ENCODE measurements at places on chromosomes 1 and 21.

DNA sequence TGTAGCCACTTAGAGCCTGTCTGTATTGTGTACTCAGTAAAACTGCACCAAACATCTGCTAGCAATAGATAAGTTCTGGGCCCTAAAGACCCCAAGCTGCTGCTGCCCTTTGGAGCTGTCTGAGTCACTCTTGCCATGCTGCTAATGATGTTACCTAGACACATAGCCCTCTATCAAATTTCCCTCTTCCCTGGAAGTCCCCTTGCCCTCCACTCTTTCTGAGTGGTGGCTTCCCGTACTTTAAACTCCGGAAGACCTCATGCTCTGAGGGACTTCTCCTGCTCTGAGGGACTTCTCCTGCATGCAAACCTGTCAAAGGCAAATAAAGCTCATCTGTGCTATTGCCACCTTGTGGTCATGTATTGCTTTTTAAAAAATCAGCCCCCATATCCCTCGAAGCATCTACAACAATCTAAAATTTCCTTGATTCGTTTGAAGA, 34.0 kb downstream of the FH start:
- no peak for DNase-seq

DNA sequence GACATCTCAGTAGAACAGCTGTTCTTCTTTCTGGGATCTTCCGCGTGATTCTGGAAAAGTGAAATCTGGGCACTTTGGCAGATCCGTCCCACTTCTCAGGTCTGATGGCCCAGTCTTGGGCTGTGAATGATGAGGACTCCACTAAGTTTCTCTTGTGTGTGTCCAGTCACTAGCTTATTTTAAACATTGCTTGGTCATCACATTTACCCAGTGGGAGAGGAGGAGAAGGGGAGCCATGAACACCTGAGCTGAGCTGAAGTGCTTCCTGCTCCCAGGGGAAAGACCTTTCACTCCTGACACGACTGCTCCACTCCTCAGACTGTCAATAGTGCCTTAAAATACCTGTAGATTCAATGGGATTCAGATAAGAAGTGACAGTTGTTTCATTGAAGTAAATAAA, 101.9 kb upstream of the SLC35F3 start:
- DNase-seq: no peak

- no peak for DNase-seq
Observed at GRCh38 chr21:20311234-20311787, 686.9 kb upstream of the NCAM2 start.

DNA sequence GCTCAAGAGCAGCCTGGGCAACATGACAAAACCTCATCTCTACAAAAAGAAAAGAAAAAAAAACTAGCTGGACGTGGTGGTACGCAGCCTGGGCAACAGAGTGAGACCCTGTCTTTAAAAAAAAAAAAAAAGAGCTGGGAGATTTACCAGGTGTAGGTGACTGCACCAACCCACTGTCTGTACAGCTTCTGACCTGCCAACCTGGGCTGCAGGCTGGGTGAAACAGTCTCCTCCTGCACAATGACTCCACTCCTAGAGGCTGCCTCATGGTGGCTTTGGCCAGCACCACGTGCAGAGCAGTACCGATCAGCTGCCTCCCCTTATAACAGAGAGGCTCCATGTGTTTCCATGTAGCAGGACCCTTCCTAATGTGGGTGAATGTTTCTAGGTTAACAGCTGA, 3.7 kb downstream of the MRTO4 start:
- no peak for DNase-seq

DNA sequence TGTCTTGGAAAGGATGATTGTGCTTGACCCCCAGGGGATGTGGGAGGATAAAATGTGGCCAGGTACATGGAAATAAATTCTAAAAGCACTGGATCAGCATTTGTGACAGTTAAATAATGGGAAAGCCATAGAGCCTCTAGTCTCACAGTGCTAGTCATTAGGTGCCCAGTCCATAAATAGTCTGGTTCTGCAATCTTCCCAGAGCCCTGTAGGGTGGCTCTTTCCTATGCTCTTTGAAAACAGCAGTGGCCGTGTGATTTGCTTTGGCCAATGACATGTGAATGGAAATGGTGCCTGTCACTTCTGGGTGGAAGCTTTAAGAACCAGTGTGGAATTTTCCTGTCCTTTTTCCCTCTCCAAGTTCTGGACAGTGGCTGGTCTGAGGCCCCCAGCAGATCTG, 113.2 kb downstream of the TRABD2B start:
- DNase-seq: no peak

DNA sequence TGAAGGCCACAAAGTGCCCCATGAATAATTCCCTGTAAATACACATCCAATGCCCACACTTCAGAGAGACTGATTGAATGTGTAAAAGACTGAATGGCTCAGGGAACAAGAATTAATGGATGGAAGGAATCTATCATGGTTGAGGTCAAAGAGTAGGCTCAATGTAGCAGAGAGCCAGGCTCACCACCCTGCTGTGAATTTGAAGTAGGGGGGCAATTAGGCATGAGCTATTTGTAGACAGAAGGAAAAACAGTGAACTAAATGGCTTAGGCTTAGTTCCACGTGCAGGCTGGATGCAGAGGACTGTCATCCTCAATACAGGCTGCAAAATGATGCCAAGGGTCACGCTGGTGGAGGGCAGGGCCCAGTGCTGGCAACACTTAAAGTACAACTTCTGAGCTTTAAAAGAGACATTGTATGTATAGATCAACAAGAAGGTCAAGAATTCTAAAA, 22.9 kb upstream of the IGSF3 start:
- DNase-seq: no peak

DNA sequence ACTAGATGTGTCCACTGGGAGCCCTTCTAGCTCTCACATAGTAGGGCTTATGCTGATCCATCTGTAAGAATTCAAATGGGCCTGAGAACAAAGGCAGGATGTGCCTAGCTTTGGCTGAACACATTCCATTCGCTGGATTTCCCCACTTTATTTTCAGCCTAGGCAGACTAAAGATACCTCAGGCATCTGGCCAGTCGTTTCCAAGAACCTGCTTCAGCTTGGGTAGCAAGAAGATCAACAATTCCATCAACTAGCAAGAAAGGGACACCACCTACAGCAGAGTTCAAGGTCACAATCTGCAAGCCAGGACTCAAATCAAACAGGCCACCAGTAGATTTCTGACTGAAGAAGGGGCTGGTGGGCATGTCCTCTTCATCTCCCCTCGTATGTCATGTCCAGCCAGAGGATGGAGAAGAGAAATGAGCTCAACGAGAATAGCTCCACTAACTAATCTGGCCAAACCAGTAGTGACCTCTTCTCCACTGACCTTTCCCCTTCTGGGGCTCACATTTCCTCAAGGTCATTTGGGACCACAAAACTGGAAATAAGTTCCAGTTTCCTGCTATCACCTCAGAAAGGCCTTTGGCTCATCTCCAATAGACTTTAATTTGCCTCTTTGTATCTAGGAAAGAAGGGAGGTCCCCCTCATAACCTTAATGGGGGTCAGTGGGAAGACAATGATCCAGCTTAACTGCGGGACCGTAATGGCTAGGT, 14.2 kb downstream of the TXNIP start:
- DNase-seq: no peak

DNA sequence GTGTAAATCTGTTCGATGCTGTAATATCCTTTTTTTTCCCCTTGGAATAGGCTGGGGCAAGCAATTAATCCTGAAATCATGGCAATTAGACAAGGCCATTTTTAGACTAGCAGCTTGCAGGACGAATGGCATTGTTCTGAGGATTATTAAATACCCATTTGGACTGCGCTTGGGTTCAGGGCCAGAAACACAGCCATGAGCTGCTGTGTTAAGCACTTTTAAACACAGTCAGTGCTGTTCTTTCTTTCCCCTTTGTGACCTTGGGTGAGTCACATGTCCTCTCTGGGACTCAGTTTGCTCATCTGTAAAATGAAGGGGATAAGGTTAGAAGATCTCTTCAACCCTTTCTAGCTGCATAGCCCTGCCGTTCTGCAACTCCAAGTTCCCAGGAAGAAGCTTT, 58.6 kb upstream of the C8B start:
- no peak for DNase-seq

- no peak for DNase-seq
Observed at GRCh38 chr21:14353726-14354125, 29.2 kb downstream of the HSPA13 start.

DNA sequence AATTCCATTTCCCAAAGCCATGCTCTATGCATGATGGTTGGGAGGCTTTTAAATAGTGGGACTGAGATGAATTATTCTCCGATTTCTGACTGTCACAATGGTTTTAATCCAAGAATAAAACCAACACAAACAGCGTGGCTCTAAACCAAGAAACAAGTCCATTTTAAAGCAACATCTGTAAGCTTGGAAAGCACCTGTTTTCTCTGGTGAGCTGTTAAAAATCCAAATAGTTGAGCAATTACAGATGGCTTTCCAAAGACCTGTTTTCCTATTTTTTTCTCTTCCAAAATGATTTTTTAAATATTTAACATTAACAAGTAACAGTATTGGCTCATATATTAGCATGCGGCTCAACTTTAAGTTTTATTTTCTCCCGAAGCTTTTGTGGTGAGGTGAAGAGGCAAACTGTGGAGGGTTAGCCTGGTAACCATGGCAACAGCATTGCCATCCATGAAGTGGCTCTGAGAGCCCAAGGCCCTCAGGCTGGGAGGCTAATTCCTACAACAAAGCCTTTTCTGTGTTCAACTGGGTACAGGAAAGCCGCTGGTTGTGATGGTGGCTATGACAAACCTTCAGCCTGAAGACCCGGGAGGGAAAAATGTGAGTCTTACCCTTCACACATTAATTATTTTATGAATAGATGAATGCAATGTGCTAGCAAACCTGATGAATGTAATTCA, 56.7 kb upstream of the B3GALT5 start:
- DNase-seq: no peak

DNA sequence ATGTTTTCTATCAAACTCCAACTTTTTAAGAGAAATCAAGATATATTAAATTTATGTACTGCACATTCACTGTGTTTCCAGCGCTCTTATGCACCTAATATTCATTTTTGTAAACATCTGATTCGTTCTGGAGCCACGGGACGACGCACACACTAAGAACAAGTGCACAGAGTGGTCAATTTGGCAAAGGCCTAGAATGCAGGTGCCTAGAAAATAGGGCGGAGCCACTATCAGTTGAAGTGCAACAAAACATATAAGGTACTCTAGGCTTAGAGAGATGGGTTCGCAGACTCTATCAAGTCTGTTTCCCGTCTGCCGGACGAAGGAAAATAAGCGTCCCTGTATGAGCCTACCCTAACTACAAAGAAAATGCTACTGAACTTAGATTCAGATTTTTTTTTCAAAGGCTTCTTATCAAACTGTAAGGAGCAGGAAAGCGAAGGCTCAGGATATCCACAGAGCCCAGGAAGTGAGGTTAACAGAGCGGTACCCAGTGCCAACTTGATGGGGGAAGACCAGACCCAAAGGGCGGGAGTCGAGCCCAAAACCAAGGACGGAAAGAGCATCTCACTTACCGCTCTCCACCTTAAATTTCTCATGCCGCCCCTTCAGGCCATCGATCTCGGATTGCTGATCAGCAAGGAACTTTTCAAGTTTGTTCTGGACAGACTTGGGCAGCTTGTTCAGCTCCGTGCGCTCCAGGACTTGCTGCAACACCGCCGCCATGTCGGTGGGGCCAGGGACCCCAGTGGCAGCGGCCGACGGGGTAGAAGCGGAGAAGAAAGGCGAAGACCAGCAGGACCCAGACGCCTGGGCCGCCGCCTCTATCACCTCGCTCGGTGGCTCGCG, 526 bp downstream of the TPR start:
- no peak for DNase-seq

GRCh38 chr21:44053567-44053966, 41.5 kb downstream of the TRAPPC10 start:
- DNase-seq: no peak

DNA sequence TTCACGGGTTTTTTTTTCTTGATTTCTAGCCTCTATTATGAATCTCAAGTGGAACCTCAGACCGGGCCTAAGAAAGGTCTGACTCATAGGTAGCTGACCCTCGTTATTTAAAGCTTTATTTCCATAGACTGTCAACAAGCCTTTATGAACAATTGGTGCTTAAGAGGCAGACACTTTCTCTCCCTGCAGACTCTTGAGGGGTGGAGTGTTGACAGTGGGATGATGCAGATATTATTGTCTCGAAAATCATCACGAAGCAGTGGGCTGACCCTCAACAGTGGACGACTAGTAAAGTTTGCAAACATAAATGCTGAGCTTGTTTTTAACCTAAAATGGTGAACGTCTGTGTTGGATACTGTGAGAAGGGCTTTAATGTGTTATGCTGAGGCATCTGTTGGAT, 1.8 kb downstream of the SFT2D2 start:
- no peak for DNase-seq

- no peak for DNase-seq
Observed at GRCh38 chr1:42639116-42639515, 19.1 kb upstream of the PPIH start.

GRCh38 chr1:153341431-153341934, 7.2 kb downstream of the PGLYRP4 start:
- DNase-seq: no peak

DNA sequence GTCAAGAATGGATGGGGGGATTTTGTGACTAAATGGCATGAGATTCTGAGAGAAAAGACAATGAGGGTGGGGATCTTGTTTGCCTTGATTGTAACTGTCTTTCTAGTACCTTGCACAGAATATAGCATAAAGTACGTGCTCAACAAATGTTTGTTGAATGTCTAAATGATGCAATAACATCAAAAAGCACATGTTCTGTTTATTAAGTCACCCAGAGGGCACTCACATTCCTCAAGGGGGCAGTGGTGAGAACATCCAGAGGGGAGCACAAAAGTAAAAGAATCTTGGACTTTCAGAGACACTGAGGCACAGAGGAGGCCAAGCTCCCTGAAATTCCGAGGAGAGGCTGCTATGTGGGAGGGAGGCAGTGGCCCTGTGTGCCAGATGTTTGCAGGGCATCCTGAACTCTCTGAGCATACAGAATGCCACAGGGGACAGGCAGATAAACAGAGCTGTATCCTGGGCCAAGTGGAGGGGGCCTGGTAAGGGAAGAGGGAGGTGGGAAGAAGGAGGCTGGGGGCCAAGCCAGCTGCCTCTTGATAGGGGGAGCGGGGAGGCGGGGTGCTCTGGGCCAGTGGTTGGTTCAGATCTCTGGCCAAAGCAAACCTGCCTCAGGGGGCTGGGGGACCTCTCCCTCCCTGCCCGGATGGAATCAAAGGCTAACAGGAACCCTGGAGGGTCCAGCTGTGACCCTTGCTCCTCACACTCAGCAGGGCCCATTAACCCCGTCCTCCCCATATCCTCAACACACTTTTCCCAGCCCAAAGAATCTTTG, 6.5 kb upstream of the ATP1A2 start:
- no peak for DNase-seq

GRCh38 chr1:109937738-109938137, 27.1 kb downstream of the CSF1 start:
- no peak for DNase-seq

All from thoracic aorta (tissue), 2 donors.